CD4-positive, alpha-beta T cell treated with Interleukin-21 for 1 hour (primary cell): ENCODE measurements at places on chromosomes 5 and 9.

- peak; percentile 14 for DNase-seq
These were observed 229.1 kb downstream of the ESM1 start for GRCh38 chr5:54756301-54756700.

DNA sequence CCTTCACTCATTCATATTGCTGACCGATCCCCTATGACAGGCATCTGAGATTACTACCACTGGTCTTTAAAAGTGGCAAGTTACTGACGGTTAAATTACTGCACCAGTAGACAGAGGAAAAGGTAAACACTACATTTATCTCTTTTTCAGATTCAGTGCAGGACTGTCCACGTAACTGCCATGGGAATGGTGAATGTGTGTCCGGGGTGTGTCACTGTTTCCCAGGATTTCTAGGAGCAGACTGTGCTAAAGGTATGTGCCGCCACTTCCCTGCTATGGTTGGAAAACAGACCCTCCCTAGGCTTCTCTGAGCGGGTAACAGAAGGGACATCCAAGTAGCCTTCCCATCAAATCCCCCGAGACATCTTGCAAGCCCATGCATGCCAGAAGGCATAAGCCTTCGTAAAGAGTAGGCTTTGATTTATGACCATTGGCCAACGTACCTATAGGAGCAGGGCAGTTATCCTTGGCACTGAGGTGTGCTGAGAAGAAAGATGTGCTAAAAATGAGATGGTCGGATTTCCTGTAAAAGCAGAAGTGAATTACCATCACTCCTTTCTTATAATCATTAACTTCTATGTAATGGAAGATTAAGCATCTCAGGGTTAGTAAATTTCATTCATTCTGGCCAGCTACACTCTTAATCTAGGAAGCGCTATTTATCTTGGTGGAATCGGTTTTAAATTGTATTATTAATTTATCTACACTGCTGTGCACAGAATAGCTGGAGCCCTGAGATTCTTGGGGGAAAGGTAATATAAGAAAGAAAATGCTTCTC, 193.4 kb upstream of the WWC1 start:
- DNase-seq = no peak

- DNase-seq = no peak
These were observed 15.6 kb downstream of the FKBP15 start for GRCh38 chr9:113205432-113205831.

DNA sequence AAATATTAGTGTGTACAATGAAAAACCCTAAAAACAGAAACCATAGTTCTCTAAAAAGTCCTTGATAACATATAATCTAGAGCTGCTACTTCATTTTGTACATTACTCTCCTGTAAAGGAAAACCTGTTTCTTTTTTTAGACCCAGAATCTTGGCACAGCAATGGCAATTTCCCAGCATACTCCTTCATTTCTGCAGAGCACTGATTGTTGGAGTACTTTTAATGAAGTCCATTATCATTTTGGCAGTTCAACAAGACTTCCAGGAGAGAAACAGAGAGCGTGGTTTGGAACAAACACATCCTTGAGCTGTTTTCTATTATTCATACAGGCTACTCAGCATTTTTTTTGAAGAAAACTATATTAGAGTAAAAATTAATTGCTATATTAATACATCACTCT, 22.7 kb upstream of the MROH2B start:
- no peak for DNase-seq

- no peak for DNase-seq
These were observed 639.3 kb downstream of the MTRR start for GRCh38 chr5:8508231-8508630.

GRCh38 chr5:127834554-127834953, 131.4 kb downstream of the CCDC192 start:
- DNase-seq = no peak

DNA sequence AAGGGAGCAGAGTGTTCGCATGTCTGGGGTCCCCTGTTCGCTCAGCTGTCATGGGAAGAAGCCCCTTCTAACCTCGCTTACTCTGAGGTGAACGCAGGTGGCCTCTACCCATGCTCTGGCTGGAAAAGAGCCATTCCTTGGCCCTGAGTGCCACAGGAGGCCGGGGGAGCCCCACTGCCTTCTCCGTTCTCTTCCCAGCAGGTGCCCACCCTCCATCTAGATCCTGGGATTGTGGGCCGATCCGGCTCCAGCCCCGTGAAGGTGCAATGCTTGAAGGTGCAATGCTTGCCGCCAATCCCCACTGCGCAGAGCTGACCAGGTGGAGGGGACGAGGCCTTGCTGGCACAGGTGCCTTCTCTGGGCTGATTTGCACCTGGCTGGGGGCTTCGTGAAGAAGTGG, 95.4 kb downstream of the MRPL36 start:
- no peak for DNase-seq

GRCh38 chr5:142015781-142016533, 3.1 kb upstream of the GNPDA1 start:
- peak; percentile 59 for DNase-seq

- no peak for DNase-seq
These were observed 107.0 kb downstream of the TRIO start for GRCh38 chr5:14250084-14250695.

- no peak for DNase-seq
These were observed 179.5 kb downstream of the ZNF608 start for GRCh38 chr5:124566875-124567450.

GRCh38 chr5:80372780-80373179, 35.1 kb upstream of the ZFYVE16 start:
- DNase-seq = no peak

DNA sequence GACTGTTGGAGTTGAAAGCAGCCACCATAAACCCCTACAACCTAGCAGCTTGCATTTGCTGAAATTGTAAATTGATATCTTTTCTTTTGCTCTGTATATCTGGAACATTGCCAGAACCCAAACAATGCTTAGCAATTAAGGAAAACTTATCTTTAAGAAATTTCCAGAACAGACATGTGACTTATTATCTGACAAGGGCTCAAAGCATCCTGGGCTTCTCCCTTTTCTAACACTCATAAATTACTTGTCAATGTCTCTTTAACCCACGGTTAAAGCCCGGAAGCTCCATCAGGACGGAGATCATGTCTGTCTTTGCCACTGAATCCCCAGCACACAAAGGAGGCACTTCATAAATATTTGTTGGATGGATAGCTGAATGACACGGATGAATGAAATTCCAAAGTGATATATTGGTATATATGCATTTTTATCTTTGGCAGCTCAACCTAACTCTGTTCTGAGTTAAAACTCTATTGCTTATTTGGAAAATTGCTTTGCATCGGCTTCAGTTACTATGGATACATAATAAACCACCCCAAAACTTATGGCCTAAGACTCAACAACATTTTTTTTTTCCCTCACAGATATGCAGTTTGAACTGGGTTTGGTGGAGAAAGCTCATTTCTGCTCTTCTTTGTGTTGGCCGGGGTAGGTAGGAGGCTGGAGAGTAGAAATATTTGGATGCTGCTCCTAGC, 103.1 kb upstream of the CLINT1 start:
- DNase-seq = no peak

GRCh38 chr9:73423891-73424290, 272.2 kb downstream of the ANXA1 start:
- no peak for DNase-seq

DNA sequence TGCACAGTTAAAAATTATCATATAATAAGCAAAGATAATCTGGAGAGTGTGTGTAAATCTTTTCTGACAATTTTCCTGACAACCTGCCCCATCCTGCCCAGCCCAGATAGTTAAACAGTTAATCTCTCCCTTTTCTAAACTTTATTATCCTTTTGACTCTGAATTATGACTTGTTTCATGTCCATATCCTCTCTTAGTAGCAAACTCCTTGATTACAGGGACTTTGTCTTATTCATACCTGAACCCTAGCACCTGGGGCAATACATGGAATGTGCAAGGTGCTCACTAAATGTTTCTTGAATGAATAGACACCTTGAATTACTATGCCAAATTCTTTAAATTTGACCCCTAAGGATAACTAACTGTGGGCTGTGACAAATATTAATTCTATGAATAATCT, 186.7 kb downstream of the FAM170A start:
- DNase-seq = no peak
